SHP77 treated with DMSO at 0.1 percent for 48 hours (cell line): ENCODE measurements at places on chromosomes 1 and 21.

GRCh38 chr1:245823408-245824147 is 668.8 kb downstream of the KIF26B start:
- DNase-seq = no peak

DNA sequence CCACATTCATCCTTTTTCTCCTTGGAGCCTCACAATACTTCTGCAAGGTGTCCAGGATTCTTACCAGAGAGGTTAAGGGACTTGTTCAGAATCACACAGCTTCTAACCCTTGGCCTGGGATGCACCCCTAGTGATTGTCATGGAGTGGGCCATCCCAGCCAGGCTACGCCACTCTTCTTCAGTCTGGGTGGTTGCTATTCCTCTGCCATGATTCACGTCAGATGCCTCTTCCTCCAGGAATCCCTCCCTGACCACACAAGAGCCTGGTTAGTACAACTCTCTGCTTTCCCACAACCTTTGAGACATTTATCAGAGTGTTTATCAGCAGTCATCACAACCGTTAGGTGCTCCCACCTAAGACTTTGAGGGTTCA is 121.8 kb downstream of the EPHB2 start:
- DNase-seq = no peak

DNA sequence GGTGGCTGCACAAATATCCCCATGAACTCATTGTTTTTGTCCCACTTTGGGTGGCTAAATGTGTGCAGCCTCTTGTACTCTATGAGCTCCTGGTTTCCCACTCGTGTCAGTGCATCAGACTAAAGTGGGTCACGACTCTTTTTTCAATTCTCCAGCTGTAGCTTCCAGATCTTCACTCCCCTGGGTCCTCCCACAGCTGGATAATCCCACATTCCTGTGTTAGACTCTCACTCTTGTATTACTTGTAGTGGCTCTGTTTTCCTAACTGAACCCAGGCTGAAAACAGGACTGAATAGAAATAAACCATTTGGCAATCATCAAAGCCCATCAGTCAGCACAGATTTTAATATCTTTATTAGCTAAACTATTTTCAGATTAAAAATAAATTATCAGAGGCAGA is 60.4 kb downstream of the UBE2U start:
- no peak for DNase-seq

- DNase-seq = no peak
Measured at GRCh38 chr1:226158983-226159382, 27.6 kb downstream of the ACBD3 start.

DNA sequence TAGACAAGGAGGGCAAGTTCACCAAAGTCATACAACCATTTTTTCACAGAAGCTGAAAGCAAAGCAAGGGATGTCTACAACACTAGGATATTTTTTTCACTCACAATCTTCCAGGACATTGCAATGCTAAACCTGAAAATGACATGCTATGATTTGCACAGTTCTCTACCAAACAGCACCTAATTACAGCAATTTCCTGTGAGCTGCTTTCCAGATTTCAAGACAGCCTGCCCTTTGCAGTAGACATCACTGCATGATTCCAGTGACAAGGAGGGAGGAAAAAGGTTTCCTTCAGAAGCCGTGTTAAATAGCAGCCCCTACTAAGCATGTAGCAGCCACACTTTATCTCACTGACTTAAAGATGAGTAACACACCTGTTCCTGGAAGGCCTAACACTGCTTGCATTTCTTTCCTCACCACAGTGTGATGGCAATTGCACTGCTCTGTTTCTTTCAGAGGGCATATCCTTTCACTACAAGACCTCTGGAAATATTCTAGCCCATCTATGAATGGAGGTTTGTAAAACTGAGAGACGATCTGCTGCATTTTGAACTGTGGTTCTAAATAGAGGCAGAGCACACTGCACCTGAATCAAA is 97.1 kb downstream of the DUSP10 start:
- no peak for DNase-seq

DNA sequence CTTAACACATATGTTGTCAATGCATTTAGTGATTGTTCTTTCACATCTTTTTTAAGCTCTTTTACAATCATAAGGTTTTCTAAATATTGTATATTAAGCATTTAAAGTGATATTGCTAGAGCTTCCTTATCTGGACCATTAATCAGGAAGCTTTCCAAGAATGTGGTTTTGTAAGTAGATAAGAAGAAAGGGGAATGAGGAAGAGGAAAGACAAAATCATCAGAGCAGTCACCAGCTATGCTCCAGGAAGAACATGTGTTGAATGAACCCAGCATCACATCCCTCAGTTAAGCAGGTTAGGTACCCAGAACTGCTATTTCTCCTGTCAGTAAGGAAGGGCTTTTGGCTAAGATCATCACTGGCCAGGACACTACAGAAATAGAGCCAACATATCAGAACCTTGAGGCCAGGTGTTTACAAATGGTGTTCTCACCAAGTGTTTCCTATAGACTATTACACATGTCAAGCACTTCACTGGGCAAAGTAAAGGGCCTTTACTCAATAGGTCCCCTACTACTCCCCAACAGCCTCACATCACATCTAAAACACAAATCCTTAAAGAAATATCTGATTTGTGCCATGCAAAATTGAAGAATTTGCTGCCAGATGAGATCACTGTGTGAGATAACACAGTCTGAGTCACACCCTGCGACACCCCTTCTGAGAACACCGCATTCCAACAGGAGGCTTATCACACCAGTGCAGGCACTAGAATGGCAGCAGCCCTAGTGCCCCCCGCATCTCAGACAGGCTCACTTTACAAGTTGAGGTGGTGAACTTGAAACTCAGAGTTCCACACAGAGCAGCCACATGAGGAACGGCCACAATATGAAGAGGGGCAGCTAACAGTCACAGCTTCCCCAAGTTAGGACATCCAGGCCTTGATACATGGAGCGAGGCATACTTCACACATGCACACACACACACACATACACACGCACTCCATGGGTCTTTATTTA is 1.8 kb upstream of the SPRR2A start:
- DNase-seq = no peak
